Activated T-helper 1 cell treated with anti-CD3 and anti-CD28 coated beads, Interleukin-2, amount 50 U/mL, for 16 hours (primary cell): ENCODE measurements at places on chromosomes 3 and 15.

- no peak for DNase-seq
These were observed 26.6 kb upstream of the GBE1 start for GRCh38 chr3:81788044-81788443.

- no peak for DNase-seq
These were observed 71.3 kb upstream of the HES1 start for GRCh38 chr3:194064380-194065332.

- no peak for DNase-seq
These were observed 12.0 kb downstream of the AMOTL2 start for GRCh38 chr3:134362221-134362620.

DNA sequence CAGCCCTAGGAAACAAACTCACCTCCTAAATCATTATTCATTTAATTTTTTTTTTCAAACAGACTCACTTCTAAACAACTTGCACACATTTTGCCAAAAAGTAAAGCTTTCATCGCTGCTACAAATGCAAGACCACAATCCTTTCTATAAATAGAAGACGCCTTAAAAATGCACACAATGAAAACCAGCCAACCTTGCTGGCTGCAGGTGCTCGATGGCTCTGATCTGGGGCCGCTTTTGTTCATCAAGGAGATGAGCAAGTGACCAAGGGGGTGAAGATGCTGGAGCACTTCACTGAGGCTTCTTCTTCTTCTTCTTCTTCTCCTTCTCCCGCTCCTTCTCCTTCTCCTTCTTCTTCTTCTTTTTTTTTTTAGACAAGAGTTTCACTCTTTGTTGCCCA is 12.7 kb upstream of the SLC6A6 start:
- no peak for DNase-seq

DNA sequence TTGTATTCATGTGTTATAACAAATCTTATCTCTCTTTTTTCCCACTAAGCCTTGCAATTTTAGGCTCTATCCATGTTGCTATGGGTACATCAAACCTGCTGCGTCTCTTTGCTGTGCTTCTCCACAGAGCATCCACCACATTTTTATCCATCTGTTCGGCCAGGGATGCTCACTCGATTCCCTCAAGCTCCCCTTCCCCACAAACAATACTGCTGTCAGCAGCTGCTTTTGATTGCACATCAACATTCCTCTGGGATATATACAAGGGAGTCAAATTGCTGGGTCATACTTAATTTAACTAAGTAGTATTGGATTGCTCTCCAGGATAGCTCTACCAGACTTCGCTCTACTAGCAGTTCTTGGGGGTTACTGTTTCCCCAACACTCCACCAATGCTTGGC is 36.8 kb downstream of the TMEM108 start:
- DNase-seq, result no peak

GRCh38 chr3:59107856-59108815 is 58.3 kb upstream of the CFAP20DC start:
- no peak for DNase-seq

DNA sequence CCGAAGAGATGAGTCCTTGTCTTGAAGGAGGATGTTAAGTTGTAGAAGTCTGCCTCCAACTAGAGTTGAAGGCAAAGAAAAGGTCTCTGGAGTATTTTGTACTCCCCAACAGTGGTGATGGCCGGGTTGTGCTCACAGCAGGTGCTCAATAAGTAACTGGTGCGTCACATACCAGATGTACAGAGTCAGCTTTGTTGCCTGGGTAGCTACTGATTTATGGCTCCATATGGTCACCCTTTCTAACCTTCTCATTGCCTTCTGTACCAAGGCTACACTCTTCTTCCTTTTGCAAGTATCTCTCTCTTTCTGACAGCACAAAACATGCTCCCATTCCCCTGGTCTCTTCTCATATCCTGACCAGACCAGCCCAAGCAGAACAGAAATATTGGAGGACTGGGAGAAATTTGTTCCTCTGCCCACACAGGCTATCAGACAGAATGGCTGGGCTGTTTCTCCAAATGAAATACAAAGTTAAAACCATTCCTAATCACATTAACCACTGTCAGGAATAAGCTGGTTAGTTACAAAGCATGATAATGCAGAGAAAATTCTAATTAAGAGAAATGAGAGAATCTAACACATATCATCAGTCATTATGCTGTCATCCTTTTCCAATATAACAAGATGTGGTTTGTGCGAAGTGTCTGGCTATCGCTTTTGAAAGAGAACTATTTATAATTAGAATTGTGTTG is 150.1 kb upstream of the LRRN1 start:
- DNase-seq, result no peak

- no peak for DNase-seq
These were observed 93.2 kb downstream of the TP63 start for GRCh38 chr3:189724356-189724755.

DNA sequence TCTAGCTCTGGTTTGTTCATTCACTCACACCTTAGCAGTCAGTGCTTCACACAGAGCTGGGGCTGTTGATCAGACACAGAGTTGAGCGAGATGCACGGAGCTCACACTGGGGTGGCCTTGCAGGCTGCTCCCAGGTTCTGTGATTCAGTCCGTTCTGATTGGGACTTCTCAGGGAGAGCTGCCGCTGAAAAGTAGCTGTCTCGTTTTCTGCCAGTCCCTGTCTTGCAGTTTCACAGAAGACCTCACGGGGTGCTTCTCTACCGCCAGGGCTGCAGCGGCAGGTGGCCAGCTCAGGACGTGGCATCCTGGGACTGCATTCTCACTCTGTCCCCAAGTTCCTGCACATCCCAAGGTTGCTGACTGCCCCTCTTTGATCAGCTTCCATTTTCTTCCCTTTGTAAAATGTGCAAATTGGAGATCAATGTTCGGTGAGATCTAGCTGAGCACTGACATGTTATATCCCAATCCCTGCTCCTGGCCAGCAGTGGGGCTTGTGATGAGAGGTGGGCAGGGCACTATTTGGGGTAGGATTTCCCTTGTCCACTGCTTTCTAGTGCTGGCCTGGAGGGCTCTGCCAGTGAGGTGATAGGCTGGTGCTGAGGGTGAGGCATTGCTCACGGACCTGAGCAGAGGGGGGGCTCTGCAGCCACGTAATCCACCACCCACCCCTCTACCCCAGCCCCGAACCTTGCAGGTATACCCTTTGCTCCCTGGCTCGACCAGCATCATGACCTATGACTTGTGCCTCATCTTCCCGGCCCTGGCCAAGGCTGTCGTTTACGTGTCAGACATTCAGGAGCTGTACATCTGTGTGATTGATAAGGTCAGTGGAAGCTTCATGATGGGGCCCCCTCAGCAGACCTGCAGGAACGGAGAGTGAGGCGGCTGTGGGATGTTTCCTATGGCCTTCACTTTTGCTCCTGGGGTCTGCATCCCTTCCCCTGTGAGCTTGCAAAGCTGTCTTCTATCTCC is 5.3 kb upstream of the TXNRD3 start:
- no peak for DNase-seq

DNA sequence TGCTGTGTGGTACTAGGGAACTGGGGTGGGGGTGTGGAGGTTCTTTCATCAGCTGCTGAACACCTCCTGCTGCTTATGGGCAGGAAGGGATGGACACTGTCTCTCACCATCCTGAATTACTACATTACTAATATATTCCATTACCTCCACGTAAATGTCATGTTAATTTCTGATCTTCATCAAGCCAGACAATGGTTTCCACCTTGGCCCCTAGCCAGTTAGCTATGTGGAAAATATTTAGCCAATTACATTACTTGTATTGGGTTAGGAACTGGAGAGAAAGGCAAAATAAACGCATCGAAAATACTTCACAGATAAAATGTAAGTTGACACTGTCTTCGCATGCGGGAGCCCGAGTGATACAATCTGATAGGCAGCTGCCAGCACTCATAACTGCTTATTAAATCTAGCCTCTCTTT is 95.1 kb downstream of the FOXP1 start:
- no peak for DNase-seq

- no peak for DNase-seq
These were observed 43.2 kb downstream of the RARB start for GRCh38 chr3:25471081-25471768.

DNA sequence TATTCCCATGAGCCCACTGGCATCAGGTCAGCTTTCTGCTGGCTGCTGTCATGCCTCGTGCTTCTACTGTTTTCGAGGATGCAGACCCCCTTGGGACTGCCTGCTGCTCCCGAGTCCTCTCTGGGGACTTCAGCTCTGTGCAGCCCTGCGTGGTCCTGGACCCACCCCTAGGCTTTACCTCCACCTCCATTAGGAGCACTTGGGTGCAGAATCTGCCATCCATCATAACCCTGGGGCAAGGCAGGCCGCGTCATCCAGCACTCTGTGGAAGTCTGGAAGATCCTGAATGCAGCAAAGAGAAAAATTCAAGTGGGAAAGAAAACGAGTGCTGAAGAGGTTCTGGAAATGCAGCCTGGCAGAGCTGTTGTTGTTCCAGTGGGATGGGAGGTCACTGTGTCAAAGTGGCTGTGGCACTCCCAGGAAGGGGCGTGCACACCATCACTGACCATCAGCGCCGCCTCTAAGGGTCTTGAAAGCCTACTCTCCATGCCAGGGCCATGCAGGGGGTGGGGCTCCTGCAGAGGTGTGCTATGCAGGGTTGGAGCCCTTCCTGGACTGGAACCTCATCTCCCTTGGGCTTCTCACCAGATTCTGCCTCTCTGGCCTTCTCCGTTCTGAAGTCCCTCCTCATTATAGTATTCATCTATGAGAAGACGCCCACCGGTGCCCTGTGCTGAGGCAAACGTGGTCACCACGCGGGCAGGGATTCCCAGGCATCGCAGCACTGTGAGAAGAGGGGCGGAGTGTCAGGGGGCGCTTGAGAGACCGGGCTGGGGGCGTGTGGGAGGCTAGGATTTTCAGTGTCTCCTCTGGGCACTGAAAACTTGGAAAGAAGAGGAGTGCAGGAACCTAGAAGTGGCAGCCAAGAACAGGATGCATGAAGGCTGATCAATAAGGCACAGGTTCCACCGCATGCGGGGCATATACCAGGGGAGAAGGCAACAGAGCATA is 12.5 kb downstream of the EPB42 start:
- no peak for DNase-seq

GRCh38 chr3:44665173-44665572 is 16.6 kb downstream of the ZNF35 start:
- DNase-seq, result no peak

DNA sequence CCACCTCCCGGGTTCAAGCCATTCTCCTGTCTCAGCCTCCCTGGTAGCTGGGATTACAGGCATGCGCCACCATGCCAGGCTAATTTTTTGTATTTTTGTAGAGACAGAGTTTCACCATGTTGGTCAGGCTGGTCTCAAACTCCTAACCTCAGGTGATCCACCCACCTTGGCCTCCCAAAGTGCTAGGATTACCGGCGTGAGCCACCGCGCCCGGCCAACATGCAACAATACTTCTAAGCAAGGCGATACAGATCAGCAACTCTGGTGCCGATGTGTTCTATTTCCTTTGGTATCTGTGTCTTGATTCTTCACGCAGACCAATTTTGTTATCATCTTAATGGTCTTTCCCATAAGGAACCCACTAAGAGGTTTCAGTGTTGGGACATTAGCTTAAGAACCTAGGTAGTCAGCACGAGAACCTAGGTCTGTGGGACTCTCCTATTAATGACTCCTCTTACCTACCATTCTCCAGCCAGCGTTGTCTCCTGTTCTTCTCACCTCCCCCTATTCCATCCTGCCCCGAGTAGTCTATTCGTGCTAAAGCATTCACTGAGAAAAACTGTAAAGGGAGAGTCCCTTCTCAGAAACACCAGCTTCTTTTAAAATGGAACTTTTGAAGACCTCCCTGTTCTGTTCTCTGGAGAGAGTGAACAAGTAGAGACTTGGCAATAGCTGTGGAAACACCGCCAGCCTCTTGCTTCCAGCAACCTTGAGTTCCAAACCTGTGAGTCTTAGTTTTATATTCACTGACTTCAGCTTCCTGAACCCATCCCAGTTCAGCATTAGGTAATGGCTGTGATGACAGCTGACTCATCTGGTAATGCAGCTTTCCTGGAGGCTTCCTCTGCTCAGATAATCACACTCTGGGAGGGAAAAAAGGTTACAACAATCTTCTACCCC is 61.2 kb downstream of the TSC22D2 start:
- DNase-seq, result no peak

DNA sequence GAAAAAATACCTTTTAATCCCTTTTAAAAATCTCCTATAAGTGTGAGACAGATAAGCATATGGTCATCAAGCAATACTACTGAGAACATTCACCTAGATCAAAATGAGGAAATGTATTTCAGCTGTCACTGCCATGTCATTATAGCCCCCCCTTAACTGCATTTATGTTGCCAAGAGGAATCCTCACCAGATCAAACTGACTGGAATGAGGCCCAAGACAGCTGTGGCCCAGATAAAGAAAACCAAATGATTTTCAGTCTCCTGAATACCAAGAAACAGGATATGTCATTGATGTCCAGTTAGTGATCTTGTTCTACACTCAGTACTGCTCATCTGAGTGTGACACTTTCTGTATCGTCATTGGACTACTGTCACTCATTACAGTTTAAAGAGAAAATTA is 35.1 kb upstream of the CPB1 start:
- DNase-seq, result no peak
